ENCODE measurements at places on chromosomes 6 and 20.

- no peak for DNase-seq
Measured at GRCh38 chr6:167951781-167952511, 45.5 kb upstream of the KIF25 start.

- DNase-seq = peak; percentile 76
Measured at GRCh38 chr20:44521484-44522481, at the start of gene SERINC3. Gene SERINC3, minus strand, starts transcription at chr20:44522070. Its CDS starts 119 bp downstream, at chr20:44521951.

DNA sequence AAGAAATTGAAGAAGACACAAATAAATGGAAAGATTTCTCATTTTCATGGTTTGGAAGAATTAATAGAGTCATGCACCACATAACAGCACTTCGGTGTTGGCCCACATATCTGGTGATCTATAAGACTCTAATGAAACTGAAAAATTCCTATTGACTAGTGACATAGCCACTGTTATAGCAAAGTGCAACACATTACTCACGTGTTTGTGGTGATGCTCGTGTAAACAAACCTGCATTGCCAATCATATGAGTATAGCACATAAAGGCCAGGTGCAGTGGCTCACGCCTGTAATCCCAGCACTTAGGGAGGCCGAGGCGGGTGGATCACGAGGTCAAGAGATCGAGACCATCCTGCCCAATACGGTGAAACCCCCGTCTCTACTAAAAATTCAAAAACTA, 84.4 kb upstream of the STMND1 start:
- DNase-seq = no peak

- peak; percentile 71 for DNase-seq
Measured at GRCh38 chr6:44067173-44068139, 59.8 kb downstream of the MRPL14 start.

DNA sequence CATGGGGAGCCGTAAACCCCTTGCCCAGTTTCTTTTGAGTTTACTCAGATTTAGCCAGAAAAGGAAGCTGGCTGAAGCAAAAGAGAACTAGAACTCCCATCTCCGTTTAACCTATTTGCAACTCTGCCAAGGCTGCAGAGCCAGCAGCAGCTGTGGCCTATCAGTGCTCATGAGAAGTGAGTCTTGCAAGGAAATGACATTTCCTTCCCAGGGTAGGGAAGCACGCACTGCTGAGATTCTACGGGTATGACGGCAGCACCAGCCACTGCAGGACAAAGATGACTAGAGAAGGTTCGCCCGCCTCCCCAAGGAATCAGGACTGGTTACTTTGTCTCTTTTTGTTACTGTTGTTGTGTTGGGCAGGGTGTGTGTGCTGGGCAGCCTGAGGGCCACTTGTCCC, 47.6 kb downstream of the PPP1R3G start:
- peak; percentile 84 for DNase-seq

All from dermis microvascular lymphatic vessel endothelial cell (primary cell).